Type B pancreatic cell (in vitro differentiated cells): ENCODE measurements at places on chromosomes 3 and 15. TPM values are rescaled to one million over a fixed set of nuclear protein-coding genes. Genes with fewer than 3 reads are reported as not detected.
A peak's percentile ranks its signal among the peaks of the same experiment; 100 is the strongest.

The PLA2G4F gene
- total RNA-seq: 1.1 and 3.2 TPM in 2 replicates

DNA sequence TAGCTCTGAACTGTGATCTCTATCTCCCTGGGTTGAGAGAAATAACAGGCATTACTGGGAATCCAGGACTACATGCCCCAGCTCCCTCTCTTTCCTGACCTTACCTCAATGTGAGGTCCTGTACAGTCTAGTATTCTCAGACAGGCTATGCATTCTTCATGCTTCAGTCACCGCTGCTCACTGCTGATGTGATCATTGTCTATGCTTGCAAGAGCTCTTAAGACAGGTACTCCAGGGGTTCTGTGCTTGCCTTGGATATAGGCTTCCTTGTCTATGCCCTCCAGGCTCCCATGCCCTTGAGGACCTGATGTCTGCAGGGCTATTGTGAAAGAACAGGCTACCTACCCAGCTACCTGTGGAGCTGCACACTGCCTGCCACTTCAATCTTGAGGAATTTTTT is 183.6 kb downstream of the MBNL1 start:
- no peak overlapping the region for H3K27ac ChIP-seq
- no peaks in the 10 kb centered on the region for H3K4me1 ChIP-seq
- H3K36me3 ChIP-seq: peaks cover 31% of the 10 kb centered on the region
- no peak for DNase-seq

The ZBBX gene
- total RNA-seq: 1.0 and 3.8 TPM in 2 replicates

GRCh38 chr3:31724651-31725050 is 191.9 kb downstream of the STT3B start:
- H3K4me3 ChIP-seq: no peak overlapping the region
- no peak for DNase-seq
- H3K36me3 ChIP-seq: no peaks in the 10 kb centered on the region
- no peaks in the 10 kb centered on the region for H3K4me1 ChIP-seq
- H3K27me3 ChIP-seq: no peaks in the 10 kb centered on the region
- peak overlapping the region; percentile 79 for H3K27ac ChIP-seq

DNA sequence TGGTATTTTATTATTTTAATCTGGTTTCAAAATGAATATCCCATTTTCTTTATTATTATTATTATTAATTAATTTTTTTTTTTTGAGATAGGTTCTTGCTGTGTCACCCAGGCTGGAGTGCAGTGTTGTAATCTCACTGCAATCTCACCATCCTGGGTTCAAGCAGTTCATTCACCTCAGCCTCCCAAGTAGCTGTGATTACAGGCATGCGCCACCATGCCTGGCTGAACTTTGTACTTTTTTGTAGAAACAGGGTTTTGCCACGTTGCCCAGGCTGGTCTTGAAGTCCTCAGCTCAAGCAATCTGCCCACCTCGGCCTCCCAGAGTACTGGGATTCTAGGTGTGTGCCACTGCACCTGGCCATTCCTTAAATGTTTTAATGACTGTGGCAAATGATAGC is 28.6 kb downstream of the DAG1 start:
- no peak for DNase-seq
- peaks cover 17% of the 10 kb centered on the region for H3K4me1 ChIP-seq
- H3K27me3 ChIP-seq: no peaks in the 10 kb centered on the region
- H3K4me3 ChIP-seq: no peak overlapping the region

The WWTR1 gene
- 45.4 and 65.0 TPM in 2 replicates for total RNA-seq
